Stimulated activated CD4-positive, alpha-beta T cell treated with anti-CD3 and anti-CD28 coated beads, TNF-alpha, amount 100 ng/mL, for 1 hour (primary cell): ENCODE measurements at places on chromosomes 16 and 17.
A peak's percentile ranks its signal among the peaks of the same experiment; 100 is the strongest.

DNA sequence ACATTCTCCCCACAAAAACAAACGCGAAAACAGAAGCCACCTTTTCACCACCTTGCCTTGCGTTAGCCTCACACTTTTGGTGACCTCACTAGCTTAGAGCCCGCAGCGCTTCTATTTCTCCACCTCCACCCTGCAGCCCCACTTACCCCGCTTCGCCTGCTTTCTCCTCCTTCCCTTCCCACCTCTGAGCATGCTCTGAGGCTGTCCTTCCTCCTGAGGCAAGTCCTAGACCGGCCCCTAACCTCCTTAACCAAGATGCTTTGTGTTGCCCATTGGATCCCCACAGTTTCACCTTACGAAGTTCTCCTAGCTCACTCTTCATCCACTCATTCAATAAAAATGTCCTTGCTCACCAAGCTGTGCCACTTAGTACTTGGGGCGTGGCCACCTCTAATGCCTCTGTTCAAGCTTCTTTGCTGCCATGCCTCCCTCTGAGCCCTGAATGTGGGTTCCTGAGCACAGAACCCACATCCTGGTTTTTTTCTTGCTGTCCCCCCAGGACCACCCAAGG, 1.3 kb downstream of the GNGT2 start:
- no peak for DNase-seq

DNA sequence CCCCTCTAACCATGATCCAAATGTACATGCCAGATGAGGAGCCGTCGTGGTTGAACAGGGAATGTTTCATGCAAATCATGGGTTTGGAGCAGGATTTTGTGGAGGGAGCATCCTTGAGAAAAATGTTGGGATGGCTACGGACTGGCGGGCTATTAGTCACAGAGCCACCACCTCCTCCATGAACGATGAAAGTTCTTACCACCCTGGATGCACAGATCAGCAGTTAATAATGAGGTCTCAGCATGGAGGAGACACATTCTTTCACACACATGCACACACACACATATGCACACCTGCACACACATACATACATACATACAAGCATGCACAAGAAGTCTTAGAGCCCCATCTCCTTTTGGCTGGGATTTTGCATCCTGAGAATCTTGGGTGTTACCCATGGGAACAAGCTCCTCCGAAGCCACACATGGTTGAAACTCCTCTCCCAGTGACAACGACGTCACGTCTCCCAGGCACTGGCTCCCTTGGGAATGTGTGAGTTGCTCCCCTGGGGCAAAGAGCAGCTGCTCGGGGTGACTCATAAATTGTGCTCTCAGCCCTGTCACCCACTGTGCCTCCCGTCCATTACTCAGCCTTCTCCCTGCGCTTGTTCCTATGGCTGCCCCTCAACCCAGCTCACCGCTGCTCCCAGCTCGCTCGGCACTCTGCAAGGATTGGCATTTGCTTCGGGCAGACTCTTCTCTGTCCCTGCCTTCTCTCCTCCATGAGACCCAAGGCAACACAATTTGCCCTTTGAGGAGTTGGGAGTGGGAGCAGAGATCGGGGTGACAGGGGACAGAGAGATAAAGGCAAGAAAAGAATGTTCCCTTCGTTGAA, 344.6 kb downstream of the SOX9 start:
- DNase-seq: no peak

DNA sequence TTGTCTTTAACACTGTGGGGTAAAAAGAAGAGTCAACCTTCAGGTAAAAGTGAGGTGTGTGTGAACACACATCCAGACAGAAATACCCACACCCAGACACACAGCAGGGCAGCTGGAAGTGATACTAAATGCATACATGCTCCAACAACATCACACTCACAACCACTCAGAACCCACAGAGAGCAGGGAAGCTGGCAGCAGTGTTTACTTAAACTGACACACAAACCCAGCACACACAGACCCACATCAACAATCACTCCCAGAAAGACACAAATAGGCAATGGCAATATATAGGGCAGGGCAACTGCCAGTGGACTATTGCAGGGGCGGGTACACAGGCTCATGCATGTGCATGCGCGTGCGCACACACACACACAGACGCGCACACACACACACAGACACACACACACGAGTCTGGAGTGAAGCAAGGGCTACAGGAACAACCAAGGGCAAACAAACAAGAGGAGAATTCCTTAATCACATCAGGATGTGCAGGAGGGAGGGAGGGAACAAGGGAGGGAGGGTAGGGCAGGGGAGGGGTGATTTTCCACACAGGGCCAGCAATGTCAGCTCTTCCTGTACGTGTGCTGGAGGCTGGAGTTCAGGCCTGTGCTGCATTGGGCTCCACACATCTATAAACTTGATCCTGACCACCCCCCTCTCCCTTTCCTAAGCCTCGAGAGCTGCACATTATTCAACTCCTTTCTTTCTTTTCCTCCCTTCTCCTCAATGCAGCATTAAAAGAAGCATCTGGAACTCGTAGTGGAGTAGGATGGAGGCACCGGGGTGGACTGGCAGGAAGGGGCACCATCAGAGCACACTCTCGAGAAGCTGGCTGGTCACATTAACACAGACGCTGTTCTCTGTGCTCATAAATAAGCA, 30.1 kb downstream of the HIC1 start:
- DNase-seq: no peak

- DNase-seq: no peak
These were observed 2.5 kb upstream of the FBXL19 start for GRCh38 chr16:30920891-30921290.

DNA sequence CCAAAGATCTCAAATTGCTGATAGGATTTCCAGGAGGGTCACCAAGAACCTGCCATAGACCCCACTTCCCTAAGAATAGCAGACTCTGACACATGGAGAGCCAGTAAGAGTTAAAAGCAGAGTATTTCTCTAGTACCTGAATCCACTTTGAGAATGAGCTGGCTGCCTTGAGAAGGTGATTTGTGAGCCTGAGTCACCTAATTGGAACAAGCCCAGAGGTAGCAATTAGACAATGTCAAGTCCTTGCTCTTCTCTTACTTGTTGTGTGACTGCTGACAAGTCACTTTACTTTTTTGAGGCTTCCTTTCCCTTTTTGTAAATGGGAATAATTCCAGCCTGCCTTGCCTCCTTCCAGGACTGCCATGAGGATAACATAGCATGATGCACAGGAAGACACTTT, 76.1 kb upstream of the ASIC2 start:
- no peak for DNase-seq

GRCh38 chr17:44961921-44962350, 6.2 kb downstream of the C1QL1 start:
- no peak for DNase-seq

GRCh38 chr16:4550591-4550990, 5.5 kb upstream of the C16orf96 start:
- no peak for DNase-seq

- DNase-seq: no peak
These were observed 1032.8 kb upstream of the CDH8 start for GRCh38 chr16:63069047-63069446.

DNA sequence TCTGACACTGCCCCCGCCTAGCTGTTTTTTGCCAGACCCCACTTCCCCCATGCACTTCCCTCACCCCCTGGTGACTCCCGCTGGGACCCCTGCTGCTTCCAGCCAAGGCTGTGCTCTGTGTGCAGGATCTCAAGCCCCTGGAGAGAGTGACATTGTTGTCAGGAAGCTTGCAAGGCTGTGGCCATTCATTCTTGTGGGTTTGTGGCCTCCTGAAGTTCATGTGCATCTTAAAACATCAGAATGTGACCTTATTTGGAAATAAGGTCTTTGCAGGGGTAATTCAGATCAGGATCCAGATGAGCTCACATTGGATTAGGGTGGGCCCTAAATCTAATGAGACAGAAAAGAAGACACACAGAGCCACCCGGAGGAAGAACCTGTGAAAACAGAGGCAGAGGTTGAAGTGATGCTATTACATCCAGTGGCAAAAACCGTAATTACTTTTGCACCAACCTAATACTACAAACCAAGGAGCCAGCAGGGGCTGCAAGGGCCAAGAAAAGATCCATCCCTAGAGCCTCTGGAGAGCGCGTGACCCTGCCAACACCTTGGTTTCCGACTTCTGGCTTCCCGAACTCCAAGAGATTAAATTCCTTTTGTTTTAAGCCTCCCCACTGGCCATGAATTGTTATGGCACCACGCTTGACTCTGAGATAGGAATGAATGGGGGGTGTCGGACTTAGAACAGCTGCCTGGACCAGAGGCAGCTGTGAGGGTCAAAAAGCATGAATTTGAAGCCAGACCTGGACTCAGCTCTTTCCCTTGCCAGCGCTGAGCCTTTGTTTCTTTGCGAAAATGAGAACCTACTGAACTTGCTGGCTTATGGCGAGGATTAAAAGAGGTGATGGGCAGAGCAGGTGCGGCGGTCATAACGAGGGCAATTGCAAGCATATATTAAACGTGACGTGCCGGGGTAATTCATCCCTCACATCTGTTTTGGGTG, 75.5 kb downstream of the BMERB1 start:
- no peak for DNase-seq

- DNase-seq: no peak
These were observed 89.8 kb downstream of the KATNIP start for GRCh38 chr16:27639561-27640276.

DNA sequence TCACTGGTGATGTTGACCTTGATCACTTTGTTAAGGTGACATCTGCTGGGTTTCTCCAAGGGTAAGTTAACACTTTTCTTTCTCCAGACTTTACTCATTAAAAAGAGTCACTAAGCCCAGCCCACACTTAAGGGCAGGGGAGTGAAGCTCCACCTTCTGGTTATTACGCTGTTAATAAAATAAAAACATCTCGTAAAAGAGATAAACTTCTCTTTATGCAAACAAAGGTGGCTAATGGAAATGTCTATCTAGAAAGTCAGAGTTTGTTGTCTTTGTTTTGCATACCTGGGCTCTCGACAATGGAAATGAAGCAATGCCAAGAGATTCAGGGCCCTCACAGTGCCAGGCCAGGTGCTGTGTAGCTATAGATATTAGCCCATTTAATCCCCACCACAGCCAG, 134.4 kb downstream of the ZFHX3 start:
- no peak for DNase-seq

DNA sequence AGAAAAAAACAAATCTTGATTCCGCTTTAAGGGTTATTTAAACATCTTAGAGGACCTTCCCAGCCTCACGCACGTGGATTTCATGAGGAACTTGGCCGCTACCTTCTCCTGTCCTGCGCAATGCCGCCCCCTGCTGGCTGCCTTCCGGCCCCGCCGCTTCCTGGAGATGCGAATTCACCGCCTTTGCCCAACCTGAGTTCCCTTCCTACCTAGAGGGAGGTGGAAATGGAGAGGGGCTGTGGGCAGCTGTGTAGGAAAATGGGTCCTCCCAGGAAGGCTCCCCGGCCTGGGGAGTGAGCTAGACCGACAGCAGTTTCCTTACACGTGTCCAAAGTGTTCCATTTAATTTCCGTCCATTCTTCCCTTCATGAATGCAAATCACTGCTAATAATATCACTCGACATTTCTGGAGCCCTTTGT, 1.0 kb upstream of the ABCC12 start:
- peak; percentile 87 for DNase-seq

DNA sequence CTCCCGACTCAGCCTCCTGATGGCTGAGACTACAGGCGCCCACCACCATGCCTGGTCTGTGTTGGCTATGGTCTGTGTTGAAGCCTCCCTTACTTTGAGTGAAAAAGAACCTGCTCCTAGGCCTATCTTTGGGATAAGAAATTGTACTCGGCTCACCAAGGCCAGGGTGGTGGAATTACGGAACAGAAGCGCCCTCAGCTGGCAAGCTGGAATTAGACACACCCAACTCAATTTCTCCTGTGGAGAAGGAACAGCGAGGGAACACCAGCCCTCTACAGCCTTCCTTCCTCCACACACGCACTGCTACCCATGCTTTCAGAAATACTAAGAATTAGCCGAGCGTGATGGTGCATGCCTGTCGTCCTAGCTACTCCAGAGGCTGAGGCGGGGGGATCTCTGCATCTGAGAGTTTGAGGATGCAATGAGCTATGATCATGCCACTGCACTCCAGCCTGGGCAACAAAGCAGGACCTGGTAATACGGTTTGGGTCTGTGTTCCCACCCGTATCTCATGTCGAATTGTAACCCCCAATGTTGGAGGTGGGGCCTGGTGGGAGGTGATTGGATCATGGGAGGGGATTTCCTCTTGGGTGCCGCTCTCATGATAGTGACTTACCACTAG, 40.1 kb upstream of the RBBP6 start:
- no peak for DNase-seq

DNA sequence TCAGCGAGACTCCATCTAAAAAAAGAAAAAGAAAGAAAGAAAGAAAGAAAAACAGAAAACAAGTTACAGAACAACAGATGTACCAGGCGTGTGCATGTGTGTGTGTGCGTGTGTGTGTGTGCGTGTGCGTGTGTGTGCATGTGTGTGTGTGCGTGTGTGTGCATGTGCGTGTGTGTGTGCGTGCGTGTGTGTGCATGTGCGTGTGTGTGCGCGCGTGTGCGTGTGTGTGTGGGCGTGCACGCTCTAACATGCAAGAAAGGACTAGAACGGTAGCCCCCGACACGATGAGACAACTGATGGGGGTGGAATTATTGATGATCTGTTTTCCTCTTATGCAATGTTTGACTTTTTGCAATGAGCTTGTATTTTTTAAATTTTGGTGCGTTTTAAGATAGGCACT, 1.6 kb downstream of the ALDH3A1 start:
- no peak for DNase-seq

GRCh38 chr17:71398800-71399219, 722.0 kb upstream of the SOX9 start:
- DNase-seq: no peak

DNA sequence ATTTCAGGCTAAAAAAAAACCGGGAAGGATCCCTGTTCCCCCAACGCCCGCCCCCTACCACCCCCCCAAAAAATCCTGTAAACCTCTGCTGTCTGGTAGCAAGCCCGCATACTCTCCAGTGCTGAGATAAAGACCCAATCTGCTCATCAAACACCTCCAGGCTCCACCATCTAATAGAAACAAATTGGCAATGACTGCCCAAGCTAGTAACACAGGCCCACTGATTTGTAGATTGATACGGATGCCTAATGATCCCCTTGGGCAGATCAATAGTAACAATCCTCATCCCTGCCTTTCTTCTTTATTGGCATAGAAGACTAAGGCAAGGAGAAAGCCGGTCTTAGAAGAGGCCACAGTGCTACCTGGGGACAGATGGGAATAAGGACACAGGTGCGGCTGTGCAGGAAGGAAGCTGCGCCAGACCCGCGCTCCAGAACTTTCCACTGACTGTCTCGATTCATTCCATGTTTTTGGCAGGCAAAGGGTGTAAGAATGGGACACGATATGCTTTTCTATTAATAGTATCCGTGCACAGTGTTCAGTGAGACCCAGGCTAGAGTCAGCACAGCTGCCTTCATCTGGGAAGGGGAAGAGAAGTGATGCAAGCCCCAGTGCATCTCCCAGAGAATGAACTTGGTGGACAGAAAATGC, 407.6 kb upstream of the PSMD7 start:
- DNase-seq: no peak
